CD8-positive, alpha-beta T cell (primary cell): ENCODE measurements at places on chromosomes 12 and 14. TPM values are rescaled to one million over a fixed set of nuclear protein-coding genes. Genes with fewer than 3 reads are reported as not detected.

CLEC12A gene
- not detected for total RNA-seq

KRT74 gene
- total RNA-seq, result not detected

RDH12 gene
- total RNA-seq, result not detected

STON2 gene
- total RNA-seq, result not detected

SIX4 gene
- not detected for total RNA-seq

OTOGL gene
- total RNA-seq, result not detected

KCNH3 gene
- total RNA-seq, result 3.5 TPM

DTX1 gene
- 4.7 TPM for total RNA-seq

C12orf60 gene
- 0.14 TPM for total RNA-seq

TSHR gene
- total RNA-seq, result not detected

CLEC7A gene
- total RNA-seq, result 0.92 TPM

PDZRN4 gene
- total RNA-seq, result not detected

PTHLH gene
- total RNA-seq, result not detected

PRMT5 gene
- 14.3 TPM for total RNA-seq

NXPH4 gene
- total RNA-seq, result 1.7 TPM

ATP5MC2 gene
- 229 TPM for total RNA-seq

SSPN gene
- not detected for total RNA-seq

KSR2 gene
- not detected for total RNA-seq

TSFM gene
- 37.0 TPM for total RNA-seq

SMCO3 gene
- not detected for total RNA-seq

CD27 gene
- total RNA-seq, result 38.4 TPM

ZDHHC22 gene
- total RNA-seq, result not detected

SLC38A1 gene
- total RNA-seq, result 440 TPM

TMEM179 gene
- total RNA-seq, result not detected

PRB2 gene
- total RNA-seq, result not detected

ASB2 gene
- total RNA-seq, result 2.8 TPM

C12orf50 gene
- 0.22 TPM for total RNA-seq

CLEC2A gene
- total RNA-seq, result not detected

PPP2R5C gene
- 560 TPM for total RNA-seq

SYT1 gene
- total RNA-seq, result not detected

RFLNA gene
- not detected for total RNA-seq

IL31 gene
- not detected for total RNA-seq

AMDHD1 gene
- total RNA-seq, result 0.25 TPM

MYF5 gene
- not detected for total RNA-seq

PTGER2 gene
- total RNA-seq, result 4.3 TPM

C14orf132 gene
- 0.58 TPM for total RNA-seq

LTB4R2 gene
- 18.9 TPM for total RNA-seq

BEGAIN gene
- 0.61 TPM for total RNA-seq

AGAP2 gene
- 23.5 TPM for total RNA-seq

PPFIA2 gene
- total RNA-seq, result not detected

SDR9C7 gene
- total RNA-seq, result not detected

OR6C68 gene
- not detected for total RNA-seq

FAM222A gene
- total RNA-seq, result 5.3 TPM

STAC3 gene
- 1.5 TPM for total RNA-seq
